CD4-positive, alpha-beta T cell (primary cell): ENCODE measurements at places on chromosomes 12 and 14.

DNA sequence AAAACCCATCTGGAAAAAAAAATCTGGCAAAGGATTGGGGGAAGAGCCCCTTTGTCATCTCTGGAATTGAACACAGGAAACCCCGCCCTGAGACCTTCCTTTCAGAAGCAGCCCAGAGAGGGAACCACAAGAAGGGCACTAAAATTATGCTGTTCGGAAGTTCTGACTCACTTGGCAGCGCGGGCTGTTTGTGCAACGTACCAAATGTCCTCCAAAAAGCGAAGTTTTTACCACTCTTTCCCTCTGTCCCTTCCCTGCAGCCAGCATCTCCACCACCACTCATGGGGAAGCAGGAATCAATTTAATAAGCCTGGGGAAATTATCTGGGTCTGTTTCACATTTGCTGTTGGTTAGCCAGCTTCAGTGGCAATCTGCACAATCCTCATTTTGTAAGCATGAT, 3.2 kb upstream of the SYNE3 start:
- peak; percentile 61 for DNase-seq

DNA sequence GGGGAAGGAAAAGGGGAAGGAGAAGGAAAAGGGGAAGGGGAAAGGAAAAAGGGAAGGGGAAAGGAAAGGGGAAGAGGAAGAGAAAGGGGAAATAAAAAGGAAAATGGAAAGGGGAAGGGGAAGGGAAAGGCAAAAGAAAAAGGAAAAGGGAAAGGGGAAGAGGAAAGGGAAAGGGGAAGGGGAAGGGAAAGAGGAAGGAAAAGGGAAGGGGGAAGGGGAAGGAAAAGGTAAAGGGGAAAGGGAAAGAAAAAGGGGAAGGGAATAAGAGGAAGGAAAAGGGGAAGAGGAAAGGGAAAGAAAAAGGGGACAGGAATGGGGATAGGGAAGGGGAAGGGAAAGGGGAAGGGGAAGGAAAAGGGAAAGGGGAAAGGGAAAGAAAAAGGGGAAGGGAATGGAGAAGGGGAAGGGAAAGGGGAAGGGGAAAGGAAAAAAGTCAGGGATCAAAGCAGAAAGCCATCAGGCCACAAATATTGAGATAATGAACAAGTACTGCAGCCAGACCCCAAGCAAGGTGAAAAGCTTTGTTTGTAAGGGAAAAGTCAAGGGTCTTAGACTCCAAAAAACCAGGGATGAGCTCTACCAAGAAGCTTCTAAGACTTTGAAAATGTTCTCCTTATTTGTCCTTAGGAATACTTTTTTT, 20.0 kb downstream of the DICER1 start:
- no peak for DNase-seq

DNA sequence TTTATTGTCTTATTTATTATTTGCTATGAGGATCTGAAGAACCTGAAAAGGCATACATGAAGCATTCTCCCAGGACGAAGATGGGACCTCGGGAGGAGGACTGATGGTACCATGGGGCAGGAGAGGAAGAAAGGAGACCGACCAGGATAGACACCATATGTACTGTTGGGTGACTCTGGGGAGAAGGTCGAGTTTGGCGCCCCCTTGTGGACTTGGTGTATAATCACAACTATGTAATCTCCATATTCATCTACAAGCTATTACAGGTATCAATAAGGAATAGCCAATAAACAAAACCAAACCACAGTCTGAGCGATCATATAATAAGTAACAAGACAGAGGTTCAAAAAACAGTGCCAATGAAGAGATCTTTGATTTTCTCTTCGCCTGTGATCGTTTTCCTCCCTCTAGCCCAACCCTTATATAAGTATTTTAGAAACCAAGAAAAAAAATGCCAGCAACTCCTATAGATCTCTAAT, 139.1 kb downstream of the SPTSSA start:
- peak; percentile 42 for DNase-seq

DNA sequence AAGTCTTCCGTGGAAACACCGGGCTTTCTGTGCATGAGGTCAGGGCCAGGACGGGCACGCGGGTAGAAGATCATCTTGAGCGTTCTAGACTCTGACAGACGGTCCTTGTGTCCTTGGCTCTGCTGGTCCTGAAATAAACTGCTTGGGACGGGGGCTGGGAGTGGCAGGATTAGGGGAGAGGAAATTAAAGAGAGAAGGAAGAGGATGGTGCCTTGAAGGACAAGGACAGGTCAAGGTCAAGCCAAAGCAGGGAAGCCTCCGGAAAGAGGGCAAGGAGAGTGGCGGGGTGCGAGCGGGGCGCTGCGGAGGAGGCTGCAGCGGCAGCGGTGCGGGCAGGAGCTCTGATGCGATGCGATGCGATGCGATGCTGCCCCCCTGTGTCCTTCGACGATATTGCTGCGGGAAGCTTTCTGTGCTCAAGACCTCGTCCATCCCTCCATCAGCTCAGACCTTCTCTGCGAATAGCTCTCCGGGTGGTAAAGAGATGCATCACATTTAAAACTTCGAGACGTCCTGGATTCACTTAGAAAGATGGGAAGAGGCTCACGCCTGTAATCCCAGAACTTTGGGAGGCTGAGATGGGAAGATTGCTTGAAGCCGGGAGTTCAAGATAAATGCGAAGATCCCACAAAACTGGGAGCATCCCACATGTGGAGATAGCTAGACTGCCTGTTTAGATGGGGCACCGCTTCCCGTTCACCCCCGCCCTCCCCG, 110.1 kb upstream of the TMEM132D start:
- DNase-seq, result no peak

DNA sequence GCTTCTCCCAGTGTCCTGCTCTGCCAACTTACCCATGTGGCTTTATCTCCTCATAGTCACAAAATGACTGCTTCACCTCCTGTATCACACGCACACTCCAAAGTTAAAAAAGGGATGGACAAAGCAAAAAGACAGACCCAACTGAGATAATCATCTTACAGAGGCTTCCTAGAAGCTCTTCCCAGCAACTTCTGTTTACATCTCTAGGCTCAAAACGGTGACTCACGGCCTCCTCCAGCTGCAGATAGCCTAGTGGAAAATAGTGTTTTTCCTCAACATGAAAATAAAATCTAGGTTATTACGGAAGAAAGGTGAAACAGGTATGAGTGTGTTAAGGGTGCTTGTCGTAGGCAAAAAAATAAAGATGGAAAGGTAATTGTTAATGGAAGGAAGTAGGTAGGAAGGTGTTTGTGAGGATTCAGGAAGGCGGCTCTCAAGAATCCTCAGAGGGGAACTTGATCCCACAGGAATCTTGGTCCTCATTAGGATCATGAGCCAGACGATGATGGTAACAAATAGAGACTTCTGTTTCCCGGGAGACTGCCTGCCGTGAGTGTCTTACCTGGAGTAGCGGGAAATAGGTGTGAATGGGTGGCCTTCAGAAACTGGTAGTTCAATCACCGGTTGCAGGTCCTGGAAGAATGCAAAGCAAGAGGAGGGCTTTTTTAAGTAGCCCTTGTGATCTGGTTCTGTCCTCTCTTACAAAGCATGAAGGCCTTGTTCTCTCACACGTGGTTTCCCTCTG, 487.5 kb upstream of the TMEM132C start:
- DNase-seq, result no peak

DNA sequence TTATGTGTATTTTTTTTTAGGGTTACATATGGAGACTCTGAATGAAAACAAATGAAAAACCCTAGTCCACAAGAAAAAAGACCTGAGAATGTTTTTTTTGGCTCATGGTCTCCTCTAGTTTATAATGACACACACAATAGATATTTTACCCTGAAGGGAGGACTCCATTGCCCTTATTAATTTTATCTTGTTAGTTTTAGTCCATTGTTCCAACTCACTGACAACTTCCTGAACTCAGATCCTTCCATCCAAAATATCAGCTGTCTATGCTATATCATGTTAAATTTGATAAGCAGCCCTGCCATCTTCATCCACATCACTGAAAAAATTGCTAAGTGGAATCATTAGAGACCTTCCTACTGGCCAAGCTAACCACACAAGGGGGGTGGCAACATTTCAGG, 232.1 kb downstream of the MON2 start:
- no peak for DNase-seq

GRCh38 chr12:57093415-57094207, 4.7 kb downstream of the NAB2 start:
- no peak for DNase-seq

GRCh38 chr12:95723693-95724384, 66.7 kb downstream of the NTN4 start:
- no peak for DNase-seq

- no peak for DNase-seq
Observed at GRCh38 chr12:18250313-18250916, 10.9 kb upstream of the PIK3C2G start.

DNA sequence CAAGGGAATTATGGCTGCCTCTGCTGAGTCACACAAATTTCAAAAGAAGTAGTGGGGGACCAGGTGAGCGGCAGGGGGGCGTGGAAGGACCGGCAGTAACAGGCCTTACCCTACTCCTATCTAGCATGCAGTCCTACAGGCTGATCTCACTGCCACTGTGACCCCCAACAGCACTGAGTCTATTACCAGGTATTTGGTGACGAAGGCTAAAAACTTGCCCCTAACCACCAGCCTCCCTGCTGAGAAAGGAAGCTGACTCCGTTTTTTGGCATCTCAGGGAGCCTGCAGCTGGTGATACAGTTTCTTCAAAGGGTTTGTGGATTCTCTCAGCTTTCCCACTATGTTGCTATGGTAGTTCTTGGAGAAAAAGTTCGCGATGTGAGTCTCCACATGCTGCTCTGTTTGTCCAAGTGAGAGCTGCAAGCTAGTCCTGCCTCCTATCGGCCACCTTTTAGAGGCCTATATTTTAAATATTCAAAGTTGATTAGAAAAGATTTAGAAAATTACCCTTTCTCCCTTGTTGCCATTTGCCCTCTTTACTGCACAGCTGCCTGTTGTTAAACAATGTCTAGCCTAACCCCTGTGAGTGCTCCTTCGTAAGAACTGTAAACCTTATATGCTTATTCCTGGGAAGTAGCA, 57.1 kb upstream of the SLCO1B1 start:
- DNase-seq, result no peak

- no peak for DNase-seq
Observed at GRCh38 chr12:48966177-48966895, 5.2 kb downstream of the WNT10B start.

- no peak for DNase-seq
Observed at GRCh38 chr14:80979951-80980350, 24.5 kb downstream of the TSHR start.

DNA sequence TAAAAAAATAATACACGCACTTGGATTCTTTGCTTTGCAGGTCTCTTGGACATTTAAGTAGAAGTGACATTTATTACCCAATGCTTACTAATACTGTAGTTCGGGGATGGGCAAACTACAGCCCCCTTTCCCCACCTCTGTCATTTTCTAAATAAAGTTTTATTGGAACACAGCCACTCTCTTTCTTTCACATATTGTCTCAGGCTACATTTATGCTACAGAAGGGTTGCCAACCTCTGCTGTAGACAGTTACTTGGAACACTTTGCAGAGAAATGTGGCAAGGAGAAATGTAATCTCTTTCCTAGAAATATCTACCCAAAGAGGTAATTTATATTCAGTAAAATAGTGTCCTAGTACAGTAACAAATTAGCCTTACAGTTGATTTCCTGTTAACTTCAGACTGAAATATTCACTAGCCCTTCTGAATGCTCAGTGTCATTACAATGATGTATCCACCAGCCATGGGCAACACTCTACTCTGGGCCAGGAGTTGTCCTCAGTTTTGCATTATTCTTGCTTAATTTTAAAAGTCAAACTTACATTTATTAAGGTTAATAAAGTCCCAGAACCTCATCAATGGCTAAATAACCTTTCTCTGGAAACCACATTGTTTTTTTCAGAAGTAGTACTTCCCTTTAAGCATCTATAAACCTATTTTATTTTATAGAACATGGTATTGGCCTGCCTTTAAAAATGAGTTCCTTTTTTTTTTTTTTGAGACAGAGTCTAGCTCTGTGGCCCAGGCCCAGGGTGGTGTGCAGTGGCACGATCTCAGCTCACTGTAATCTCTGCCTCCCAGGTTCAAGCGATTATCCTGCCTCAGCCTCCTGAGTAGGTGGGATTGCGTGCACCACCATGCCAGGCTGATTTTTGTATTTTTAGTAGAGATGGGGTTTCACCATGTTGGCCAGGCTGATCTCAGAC, 269.6 kb upstream of the AMIGO2 start:
- DNase-seq, result no peak

DNA sequence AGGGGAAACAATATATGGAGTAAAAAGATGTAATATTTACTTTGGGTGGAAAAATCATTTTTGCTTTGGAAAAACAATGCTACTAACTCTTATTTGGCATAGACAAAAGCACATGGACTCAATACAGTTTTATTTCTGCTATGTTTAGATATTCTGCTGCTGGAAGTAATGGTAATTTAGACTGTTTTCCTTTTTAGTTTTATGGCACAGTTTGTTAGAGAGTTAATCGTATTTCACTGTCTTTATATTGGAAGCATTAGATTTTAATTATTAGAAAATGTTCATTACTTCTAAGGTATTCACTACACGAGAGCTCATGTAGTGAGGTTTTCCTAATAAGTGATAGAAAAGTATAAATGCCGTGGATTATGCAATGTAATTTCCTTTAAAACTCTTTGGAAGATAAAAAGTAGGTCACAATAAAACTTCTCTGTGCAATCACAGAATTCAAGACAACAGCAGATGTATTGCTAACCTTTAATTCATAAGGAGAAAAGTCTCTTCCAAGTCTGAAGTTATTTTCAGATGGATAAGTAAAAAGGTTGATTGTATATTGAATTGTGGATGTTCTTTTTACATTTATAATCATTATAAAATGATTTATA, 851.8 kb downstream of the TMTC2 start:
- DNase-seq, result no peak

DNA sequence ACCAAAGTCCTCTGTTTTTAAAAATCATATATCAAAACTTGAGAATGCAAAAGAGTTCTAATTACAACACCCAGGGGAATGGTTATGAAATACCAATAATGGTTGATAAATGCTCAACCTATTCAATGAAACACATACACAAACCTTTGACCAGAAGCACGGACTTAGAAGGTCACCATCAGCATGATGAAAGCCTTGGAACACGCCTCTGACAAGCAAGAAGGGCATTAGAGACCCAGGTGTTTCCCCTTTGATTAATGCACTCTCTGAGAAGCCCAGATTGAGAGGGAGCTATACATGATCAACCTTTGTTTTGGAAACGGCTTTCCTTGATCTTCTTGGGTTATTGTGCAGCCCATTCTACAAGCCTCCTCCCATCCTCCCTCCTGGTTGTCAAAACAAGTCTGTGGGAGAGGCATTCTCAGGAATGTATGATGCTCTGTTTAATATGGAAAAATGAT, 69.0 kb downstream of the ZFP36L1 start:
- DNase-seq, result no peak

DNA sequence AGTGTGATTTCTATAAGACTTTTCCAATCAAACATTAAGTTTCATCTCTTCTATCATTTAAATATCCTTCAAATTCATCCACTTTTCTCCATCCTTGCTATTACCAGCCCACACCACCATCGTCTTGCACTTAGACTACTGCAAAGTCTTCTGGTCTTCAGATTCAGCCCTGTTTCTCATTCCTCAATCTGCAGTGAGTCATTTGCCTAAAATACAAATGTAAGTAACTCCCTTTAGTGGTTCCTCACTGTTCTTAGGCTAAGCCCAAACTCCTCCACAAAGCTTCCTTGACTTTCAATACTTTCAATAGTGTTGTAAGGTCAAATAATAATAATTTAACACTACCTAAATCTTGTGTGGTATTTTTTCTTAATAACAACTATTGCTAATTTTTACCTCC, 83.3 kb downstream of the PLEKHG7 start:
- no peak for DNase-seq
